ENCODE measurements at places on chromosomes 5 and 9.

- DNase-seq = no peak
- no peaks in the 10 kb centered on the region for H3K27me3 ChIP-seq
- H3K36me3 ChIP-seq = no peaks in the 10 kb centered on the region
- H3K4me1 ChIP-seq = no peaks in the 10 kb centered on the region
- no peak overlapping the region for H3K27ac ChIP-seq
Observed at GRCh38 chr9:27688954-27689353, 115.7 kb upstream of the C9orf72 start.

- H3K27ac ChIP-seq = no peak overlapping the region
- no peak overlapping the region for H3K4me3 ChIP-seq
- no peak for DNase-seq
- H3K4me1 ChIP-seq = peaks cover 4% of the 10 kb centered on the region
- no peaks in the 10 kb centered on the region for H3K27me3 ChIP-seq
- no peaks in the 10 kb centered on the region for H3K36me3 ChIP-seq
Observed at GRCh38 chr9:2418619-2419018, 203.0 kb upstream of the VLDLR start.

- H3K27me3 ChIP-seq = no peaks in the 10 kb centered on the region
- H3K4me1 ChIP-seq = no peaks in the 10 kb centered on the region
- no peak for DNase-seq
- H3K27ac ChIP-seq = no peak overlapping the region
- no peaks in the 10 kb centered on the region for H3K36me3 ChIP-seq
- no peak overlapping the region for H3K4me3 ChIP-seq
Observed at GRCh38 chr9:79889369-79889768, 317.6 kb downstream of the TLE4 start.

DNA sequence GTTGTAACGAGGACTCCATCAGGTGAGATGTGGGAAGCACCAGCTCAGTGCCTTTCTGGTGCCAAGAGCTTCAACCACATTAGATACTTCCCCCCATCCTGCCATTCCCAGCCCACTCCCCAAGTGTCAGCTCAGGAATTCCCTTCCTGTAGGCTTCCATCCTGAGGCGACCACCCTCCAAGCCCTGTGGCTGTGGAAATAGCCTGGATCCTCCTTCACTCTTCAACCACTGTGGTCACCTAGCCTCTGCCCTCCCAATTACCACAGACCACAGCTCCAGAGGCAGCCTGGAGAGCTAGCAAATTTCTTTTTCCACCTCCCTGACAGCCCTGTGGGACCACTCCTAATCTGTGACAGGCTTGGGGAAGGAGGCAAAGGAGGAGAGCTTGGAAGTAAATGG lies 219.8 kb upstream of the MAP3K1 start:
- no peak for DNase-seq
- H3K27ac ChIP-seq = no peak overlapping the region
- no peak overlapping the region for H3K4me3 ChIP-seq
- no peaks in the 10 kb centered on the region for H3K36me3 ChIP-seq
- no peaks in the 10 kb centered on the region for H3K4me1 ChIP-seq

GRCh38 chr5:158879993-158880392 lies 219.7 kb downstream of the EBF1 start:
- no peak overlapping the region for H3K27ac ChIP-seq
- DNase-seq = no peak
- H3K36me3 ChIP-seq = no peaks in the 10 kb centered on the region
- no peaks in the 10 kb centered on the region for H3K4me1 ChIP-seq
- no peak overlapping the region for H3K4me3 ChIP-seq

DNA sequence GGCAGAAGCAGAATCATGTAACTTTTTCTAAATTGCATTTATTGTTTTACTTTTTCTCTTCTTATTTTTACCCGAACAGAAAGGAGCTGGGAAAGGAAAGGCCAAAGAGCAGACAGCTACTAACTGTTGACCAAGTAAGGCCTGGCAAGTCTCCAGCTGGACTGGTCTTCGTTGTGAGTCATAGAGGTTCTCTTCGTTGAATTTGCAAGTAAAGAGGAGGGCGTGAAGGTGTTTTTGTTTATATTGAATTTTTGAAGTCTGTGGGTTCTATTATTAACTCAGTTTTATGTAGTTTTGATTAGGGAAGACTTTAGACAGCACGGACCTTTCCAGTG lies 416.5 kb upstream of the CCNH start:
- no peak overlapping the region for H3K4me3 ChIP-seq
- no peak overlapping the region for H3K27ac ChIP-seq
- no peaks in the 10 kb centered on the region for H3K4me1 ChIP-seq

- H3K4me3 ChIP-seq = no peak overlapping the region
- H3K27ac ChIP-seq = no peak overlapping the region
- H3K36me3 ChIP-seq = no peaks in the 10 kb centered on the region
- H3K27me3 ChIP-seq = no peaks in the 10 kb centered on the region
- H3K4me1 ChIP-seq = no peaks in the 10 kb centered on the region
Observed at GRCh38 chr9:127197861-127198430, 66.6 kb upstream of the GARNL3 start.

DNA sequence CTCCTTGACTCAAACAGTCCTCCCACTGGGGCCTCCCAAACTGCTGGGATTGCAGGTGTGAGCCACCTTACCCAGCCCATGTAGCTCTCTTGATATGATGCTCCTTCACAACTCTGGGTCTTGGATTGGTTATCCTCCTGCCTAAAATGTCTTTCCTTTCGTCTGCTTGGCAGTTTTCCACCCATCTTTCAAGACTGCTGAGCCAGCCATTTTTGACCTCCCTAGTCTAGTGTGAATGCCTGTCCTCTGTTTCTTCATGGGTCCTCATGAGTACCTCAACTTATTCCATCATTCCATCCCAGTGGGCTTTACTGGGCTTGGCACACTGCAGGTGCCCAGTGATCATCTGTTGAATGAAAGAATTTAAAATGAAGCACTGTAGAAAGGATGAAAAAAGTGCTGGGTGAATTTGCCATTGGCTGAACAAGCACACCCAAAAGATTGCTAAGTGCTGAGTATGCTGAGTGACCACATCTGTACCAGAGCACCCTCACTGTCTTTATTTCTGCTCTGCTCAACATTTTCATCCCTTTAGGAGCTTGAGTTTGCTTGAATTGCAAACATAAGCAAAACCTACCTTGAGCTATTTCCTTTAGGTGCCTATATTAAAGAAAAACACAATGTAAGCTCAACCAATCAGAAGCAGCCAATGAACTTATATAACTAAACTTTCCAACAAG lies 84.8 kb upstream of the FAM169A start:
- peak overlapping the region; percentile 35 for H3K27ac ChIP-seq
- H3K27me3 ChIP-seq = no peaks in the 10 kb centered on the region
- no peak overlapping the region for H3K4me3 ChIP-seq
- no peaks in the 10 kb centered on the region for H3K36me3 ChIP-seq
- H3K4me1 ChIP-seq = peaks cover 34% of the 10 kb centered on the region
- DNase-seq = no peak

DNA sequence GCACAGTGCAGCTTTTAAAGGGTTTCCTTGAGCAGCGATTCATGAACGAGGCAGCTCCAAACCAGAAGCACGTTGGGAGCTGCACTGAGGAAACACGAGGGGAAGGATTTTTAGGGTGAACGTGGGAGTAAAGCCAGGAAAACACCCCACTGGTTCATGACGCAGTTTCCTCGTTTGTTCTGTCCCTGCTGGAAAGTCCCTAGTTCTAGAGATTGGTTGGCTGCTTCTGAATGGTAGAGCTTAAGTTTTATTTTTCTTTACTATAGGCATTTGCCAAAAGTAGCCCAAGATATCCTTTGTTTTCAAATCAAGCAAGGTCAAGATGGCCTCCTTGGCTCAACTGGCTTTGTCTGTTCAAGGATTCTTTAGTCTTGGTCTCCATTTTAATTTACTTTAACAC lies 116.5 kb upstream of the CACNA1B start:
- H3K4me1 ChIP-seq = no peaks in the 10 kb centered on the region
- no peak for DNase-seq
- H3K4me3 ChIP-seq = no peak overlapping the region
- H3K27me3 ChIP-seq = no peaks in the 10 kb centered on the region
- no peak overlapping the region for H3K27ac ChIP-seq

- no peak overlapping the region for H3K27ac ChIP-seq
- no peaks in the 10 kb centered on the region for H3K36me3 ChIP-seq
- no peaks in the 10 kb centered on the region for H3K4me1 ChIP-seq
- H3K27me3 ChIP-seq = no peaks in the 10 kb centered on the region
- no peak for DNase-seq
- no peak overlapping the region for H3K4me3 ChIP-seq
Observed at GRCh38 chr9:71901695-71902597, 9.0 kb downstream of the ABHD17B start.

GRCh38 chr9:38298503-38298902 lies 94.0 kb upstream of the ALDH1B1 start:
- H3K4me1 ChIP-seq = no peaks in the 10 kb centered on the region
- no peak overlapping the region for H3K4me3 ChIP-seq
- no peak for DNase-seq
- no peaks in the 10 kb centered on the region for H3K27me3 ChIP-seq
- H3K36me3 ChIP-seq = no peaks in the 10 kb centered on the region

- H3K27me3 ChIP-seq = no peaks in the 10 kb centered on the region
- H3K4me3 ChIP-seq = no peak overlapping the region
- H3K27ac ChIP-seq = no peak overlapping the region
- no peak for DNase-seq
- H3K4me1 ChIP-seq = no peaks in the 10 kb centered on the region
Observed at GRCh38 chr5:51987669-51988209, 604.5 kb downstream of the ISL1 start.

DNA sequence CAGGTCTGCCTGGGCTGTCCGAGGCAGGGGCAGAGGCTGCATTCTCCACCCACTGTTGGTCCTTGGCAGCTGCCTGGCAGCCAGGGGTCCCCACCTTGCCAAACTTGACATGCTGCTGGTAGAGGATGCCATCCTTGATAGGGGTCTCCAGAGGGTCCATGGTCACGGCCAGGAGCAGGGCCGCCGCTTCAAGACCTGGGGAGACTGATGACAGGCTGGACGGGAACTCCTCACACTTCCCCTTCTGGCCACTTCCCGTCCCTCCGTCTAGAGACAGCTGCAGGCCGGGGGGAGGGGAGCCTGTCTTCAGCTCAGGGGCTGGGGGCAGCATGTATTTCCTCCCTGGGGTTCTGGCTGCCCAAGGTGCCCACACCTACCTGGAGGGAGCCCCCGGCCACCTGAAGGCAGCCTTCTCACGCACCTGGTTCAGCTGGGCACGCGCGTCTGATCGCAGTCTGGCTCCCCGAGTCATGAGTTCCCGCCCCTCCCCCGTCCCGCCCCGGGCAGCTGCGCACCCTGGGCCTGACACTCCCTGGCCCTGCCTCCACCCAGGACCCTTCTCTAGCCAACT lies at the start of gene DOK3:
Gene DOK3 (minus strand): TSS at position 446 of the 571 bp plus-strand sequence. CDS start 286 bp downstream, at position 160.
- H3K4me1 ChIP-seq = no peaks in the 10 kb centered on the region
- no peak within 1 kb of the TSS for H3K4me3 ChIP-seq
- H3K36me3 ChIP-seq = peaks cover 20% of the 10 kb centered on the region
- no peak within 1 kb of the TSS for H3K27ac ChIP-seq
- DNase-seq = peak; percentile 72

DNA sequence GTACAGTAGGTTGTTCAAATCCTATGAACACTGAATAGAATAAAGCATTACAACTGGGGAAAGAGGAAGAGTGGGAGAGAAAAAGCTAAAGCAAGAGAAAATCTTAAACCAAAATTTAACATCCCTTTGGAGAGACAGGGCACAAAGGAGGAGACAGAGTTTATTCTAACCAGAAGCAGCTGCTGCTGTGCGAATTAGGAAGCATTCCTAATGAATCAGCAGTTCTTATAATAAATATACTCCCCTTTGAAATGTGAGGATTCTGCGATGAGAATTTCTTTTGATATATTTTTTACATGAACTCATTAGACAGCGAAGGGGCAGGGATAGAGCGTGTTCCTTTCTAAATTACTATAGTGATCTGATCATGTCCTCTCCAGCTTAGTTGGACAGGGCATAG lies 233.4 kb downstream of the DENND1A start:
- H3K4me1 ChIP-seq = peaks cover 2% of the 10 kb centered on the region
- H3K4me3 ChIP-seq = no peak overlapping the region
- H3K27ac ChIP-seq = no peak overlapping the region
- H3K27me3 ChIP-seq = no peaks in the 10 kb centered on the region
- no peaks in the 10 kb centered on the region for H3K36me3 ChIP-seq
- DNase-seq = no peak

DNA sequence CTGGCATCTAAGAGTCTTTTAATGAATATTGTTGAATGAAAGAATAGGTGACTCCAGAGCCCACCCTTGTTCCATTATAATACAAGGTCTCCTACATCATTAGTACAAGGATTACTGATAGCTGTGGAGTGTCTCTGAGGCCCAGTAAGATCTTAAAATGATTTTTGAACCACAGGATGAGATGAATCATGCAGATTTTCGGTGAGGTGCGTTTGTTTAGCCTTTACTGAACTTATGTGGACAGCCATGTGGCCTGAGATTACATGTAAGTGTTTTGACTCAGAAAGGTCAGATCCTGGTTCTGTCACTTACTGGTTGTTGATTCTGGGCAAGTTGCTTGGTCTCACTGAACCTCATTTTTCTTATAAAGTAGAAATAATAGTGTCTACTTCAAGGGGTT lies 21.6 kb downstream of the NFX1 start:
- H3K27ac ChIP-seq = no peak overlapping the region
- H3K4me3 ChIP-seq = no peak overlapping the region
- DNase-seq = no peak
- no peaks in the 10 kb centered on the region for H3K27me3 ChIP-seq
- H3K4me1 ChIP-seq = no peaks in the 10 kb centered on the region

GRCh38 chr5:131536211-131536826 lies 98.7 kb downstream of the RAPGEF6 start:
- H3K4me3 ChIP-seq = no peak overlapping the region
- H3K27ac ChIP-seq = no peak overlapping the region
- peak; percentile 44 for DNase-seq
- H3K4me1 ChIP-seq = no peaks in the 10 kb centered on the region
- no peaks in the 10 kb centered on the region for H3K27me3 ChIP-seq

DNA sequence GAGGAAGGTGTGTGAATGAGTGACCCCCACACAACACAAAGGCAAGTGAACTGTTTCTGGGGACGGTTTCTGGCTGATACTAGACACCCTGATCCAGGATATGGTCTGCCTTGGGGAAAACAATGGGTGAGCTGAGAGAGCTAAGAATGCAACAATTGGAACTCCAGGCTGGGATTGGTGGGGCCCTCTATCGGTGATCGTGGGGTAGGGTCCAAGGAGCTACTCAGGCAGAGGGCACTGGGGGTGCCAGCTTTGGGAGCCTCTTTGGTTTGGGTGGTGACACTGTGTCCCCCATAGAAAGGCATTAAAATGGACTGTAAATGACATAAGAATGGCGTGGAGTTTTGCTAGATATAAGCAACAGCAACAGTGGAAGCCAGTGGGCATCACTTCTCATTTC lies 439.1 kb downstream of the DMAC1 start:
- no peaks in the 10 kb centered on the region for H3K36me3 ChIP-seq
- no peak overlapping the region for H3K4me3 ChIP-seq

GRCh38 chr5:53166183-53166495 lies 56.6 kb upstream of the MOCS2 start:
- H3K4me1 ChIP-seq = no peaks in the 10 kb centered on the region
- no peaks in the 10 kb centered on the region for H3K36me3 ChIP-seq
- H3K27me3 ChIP-seq = no peaks in the 10 kb centered on the region
- no peak overlapping the region for H3K4me3 ChIP-seq
